ENCODE measurements at places on chromosomes 3 and 15. TPM values are rescaled to one million over a fixed set of nuclear protein-coding genes. Genes with fewer than 3 reads are reported as not detected.

The BLM gene
- 83.4 TPM for total RNA-seq

The DUOXA1 gene
- total RNA-seq = not detected

The MESP2 gene
- total RNA-seq = not detected

The LDHAL6B gene
- not detected for total RNA-seq

The AP2M1 gene
- 218 TPM for total RNA-seq

The NUP210 gene
- total RNA-seq = 236 TPM

The XCR1 gene
- total RNA-seq = not detected

Measured in activated CD8-positive, alpha-beta memory T cell treated with anti-CD3 and anti-CD28 coated beads, Interleukin-2, amount 10 ng/mL, durations not matched to agents 7 days and 5 days (primary cell).